ENCODE measurements at places on chromosomes 2 and 18.

GRCh38 chr2:96347395-96347794 is 11.8 kb downstream of the NCAPH start:
- DNase-seq: no peak

- no peak for DNase-seq
Observed at GRCh38 chr2:133197156-133197555, 371.1 kb downstream of the NCKAP5 start.

GRCh38 chr18:50454387-50454988 is 79.6 kb downstream of the SKA1 start:
- DNase-seq: no peak

- no peak for DNase-seq
Observed at GRCh38 chr2:197416268-197416667, 18.6 kb downstream of the SF3B1 start.

DNA sequence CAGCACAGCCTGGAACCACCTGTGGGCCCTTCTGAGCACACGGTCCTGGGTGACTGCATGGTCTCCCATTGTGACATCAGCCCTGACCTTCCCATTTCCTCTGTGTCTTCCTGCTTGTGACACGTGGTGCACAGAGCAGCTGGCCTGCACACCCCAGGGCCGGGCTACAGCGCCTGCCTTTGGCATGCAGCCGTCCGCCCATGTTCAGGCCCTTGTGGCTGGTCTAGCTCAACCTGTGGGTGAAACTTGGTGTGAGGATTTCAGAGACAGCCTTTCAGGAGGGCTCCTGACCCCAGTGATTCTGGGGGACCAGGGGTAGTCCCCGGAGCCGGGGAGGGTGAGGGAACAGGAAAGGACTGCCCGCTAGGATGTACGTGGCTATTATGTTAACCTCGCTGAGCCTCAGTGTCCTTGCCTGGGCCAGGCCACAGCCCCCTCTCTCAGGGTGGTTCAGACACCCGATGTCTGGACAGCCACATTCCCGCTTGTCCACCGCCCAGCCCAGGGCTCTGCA is 284.8 kb upstream of the HS6ST1 start:
- no peak for DNase-seq

GRCh38 chr2:232791518-232791917 is 15.2 kb upstream of the KCNJ13 start:
- DNase-seq: no peak
